ENCODE measurements at places on chromosomes 7 and 10.

DNA sequence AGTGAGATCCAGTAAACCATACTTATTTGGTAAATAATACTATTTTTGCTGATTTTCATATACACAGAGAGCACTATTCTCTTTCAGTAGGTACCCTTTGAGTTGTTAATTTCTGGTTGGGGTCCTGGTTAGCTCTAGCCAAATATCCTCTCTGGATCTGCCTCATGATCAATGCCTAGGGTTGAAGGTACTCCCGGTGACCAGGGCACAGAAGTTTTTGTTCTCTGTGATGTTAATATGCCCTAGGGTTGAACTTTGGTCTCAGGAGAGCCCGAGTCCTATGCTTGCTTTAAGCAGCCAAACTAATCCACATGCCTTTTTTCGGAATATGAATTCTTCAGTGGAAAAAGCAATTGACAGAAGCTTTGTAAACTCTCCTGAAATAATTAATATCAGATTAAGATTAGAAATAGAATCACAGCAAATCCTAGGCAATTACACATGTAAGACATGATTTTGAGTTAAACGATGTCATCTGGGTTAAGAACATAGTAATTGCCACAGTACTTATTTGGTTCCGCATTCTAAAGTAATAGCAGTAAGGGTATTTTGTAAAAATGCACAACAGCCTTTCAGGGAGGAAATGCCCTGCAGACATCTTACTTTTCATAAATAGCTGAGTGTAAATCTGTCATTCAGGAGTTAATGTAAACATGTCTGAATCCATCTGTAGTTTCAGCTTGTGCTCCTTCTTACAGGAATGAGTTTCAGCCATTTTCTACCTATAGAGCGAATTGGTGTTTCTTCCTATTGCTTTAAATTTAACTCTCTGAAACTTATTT is 10.1 kb downstream of the CHN2 start:
- no peak for DNase-seq

GRCh38 chr7:130273081-130273932 is 6.6 kb downstream of the CPA2 start:
- DNase-seq: no peak

GRCh38 chr7:126394406-126394805 is 858.3 kb downstream of the GRM8 start:
- DNase-seq: no peak

DNA sequence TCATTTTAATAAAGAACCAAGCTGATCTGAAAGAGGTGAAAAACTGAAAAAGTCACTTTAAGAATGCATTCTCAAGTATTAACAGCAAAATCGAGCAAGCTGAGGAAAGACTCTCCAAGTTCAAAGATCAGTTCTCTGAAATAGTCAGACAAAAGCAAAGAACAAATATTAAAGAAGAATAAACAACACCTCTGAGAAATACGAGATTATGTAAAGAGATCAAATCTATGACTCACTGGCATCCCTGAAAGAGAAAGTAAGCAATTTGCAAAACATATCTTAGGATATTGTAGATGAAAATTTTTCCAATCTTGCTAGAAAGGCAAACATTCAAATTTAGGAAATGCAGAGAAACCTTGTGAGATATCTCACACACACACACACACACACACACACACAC is 138.4 kb upstream of the HGF start:
- DNase-seq: no peak

Measured in activated CD4-positive, alpha-beta T cell treated with anti-CD3 and anti-CD28 coated beads, Interleukin-2, amount 50 U/mL, for 24 hours (primary cell).